Effector memory CD4-positive, alpha-beta T cell (primary cell): ENCODE measurements at places on chromosomes 11 and 22.

DNA sequence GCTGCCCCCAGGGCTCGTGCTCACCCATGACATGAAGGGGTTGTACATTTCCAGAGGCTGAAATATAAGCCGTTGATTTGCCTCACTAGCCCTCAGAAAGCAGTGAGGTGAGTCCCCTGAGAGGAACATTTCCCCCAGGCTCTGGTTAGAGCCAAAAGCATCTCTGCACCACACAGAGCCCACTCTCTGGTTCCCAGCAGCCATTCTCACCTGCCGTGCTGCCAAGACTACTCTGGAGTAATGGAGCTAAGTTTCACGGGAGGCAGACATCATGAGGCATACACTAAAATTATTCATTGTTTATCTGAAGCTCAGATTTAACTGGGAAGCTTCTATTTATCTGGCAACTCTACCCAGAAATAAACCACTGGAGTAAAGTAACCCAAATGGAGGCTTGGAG, 40.8 kb downstream of the CACNA1I start:
- H3K27ac ChIP-seq = no peak overlapping the region
- no peak for DNase-seq
- peaks cover 15% of the 10 kb centered on the region for H3K4me1 ChIP-seq

- no peak for DNase-seq
- H3K27me3 ChIP-seq = no peaks in the 10 kb centered on the region
- H3K4me3 ChIP-seq = no peak overlapping the region
- no peak overlapping the region for H3K27ac ChIP-seq
- H3K4me1 ChIP-seq = peaks cover 3% of the 10 kb centered on the region
Measured at GRCh38 chr11:17386331-17387084, 2.0 kb downstream of the KCNJ11 start.

GRCh38 chr11:111735262-111736116, 30.7 kb downstream of the PPP2R1B start:
- peaks cover 3% of the 10 kb centered on the region for H3K36me3 ChIP-seq
- H3K27ac ChIP-seq = no peak overlapping the region
- H3K4me1 ChIP-seq = no peaks in the 10 kb centered on the region
- H3K4me3 ChIP-seq = no peak overlapping the region
- DNase-seq = no peak

GRCh38 chr11:13183094-13183825, 94.3 kb upstream of the BMAL1 start:
- H3K4me3 ChIP-seq = no peak overlapping the region
- no peak for DNase-seq
- no peak overlapping the region for H3K27ac ChIP-seq
- H3K36me3 ChIP-seq = no peaks in the 10 kb centered on the region

GRCh38 chr11:130773244-130773820, 142.9 kb downstream of the SNX19 start:
- no peaks in the 10 kb centered on the region for H3K36me3 ChIP-seq
- no peak overlapping the region for H3K27ac ChIP-seq
- no peaks in the 10 kb centered on the region for H3K27me3 ChIP-seq
- H3K4me3 ChIP-seq = no peak overlapping the region
- no peak for DNase-seq

DNA sequence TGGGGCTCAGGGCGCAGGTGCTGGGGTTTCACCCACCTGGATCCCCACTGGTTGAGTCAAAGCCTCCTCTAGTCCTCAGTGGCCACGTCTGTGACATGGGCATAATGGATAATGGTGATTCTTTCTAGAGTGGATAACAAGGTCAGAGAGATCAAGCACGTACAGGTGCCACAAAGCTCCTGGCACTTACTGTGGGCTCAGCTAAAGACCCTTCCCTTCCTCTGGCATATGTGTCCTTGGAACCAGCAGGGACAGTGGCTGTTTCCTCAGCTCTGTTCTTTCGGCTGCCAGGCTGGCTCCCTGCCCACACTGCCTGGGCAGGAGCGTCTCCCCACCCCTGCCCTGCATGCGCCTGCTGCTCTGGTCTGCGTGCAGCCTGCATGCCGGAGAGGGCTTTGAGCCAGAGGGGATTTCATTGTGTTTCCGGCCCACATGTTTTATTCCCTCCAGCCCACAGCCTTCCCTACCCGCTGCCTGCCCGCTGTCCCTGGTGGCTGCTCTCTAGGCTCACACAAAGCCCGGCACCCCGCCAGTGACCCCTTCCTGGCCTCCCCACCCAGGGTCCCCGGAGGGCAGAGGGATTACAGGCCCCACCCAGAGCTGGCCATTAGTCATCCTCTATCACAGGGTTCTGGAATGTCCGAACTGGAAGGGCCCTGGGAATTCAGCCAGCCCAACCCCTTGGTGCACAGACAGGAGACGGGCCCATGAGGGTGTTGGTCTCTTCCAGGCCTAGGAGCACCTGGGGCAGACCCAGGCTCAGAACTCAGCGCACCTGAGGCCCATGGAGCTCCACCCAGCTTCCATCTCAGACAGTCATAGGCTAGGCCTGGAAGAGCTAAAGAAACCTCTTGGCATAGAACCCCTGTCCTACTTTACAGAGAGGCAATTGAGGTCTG, 55.3 kb upstream of the GCAT start:
- H3K4me3 ChIP-seq = no peak overlapping the region
- H3K27me3 ChIP-seq = no peaks in the 10 kb centered on the region
- H3K36me3 ChIP-seq = peaks cover 24% of the 10 kb centered on the region
- DNase-seq = no peak
- H3K4me1 ChIP-seq = peaks cover 1% of the 10 kb centered on the region
- no peak overlapping the region for H3K27ac ChIP-seq

DNA sequence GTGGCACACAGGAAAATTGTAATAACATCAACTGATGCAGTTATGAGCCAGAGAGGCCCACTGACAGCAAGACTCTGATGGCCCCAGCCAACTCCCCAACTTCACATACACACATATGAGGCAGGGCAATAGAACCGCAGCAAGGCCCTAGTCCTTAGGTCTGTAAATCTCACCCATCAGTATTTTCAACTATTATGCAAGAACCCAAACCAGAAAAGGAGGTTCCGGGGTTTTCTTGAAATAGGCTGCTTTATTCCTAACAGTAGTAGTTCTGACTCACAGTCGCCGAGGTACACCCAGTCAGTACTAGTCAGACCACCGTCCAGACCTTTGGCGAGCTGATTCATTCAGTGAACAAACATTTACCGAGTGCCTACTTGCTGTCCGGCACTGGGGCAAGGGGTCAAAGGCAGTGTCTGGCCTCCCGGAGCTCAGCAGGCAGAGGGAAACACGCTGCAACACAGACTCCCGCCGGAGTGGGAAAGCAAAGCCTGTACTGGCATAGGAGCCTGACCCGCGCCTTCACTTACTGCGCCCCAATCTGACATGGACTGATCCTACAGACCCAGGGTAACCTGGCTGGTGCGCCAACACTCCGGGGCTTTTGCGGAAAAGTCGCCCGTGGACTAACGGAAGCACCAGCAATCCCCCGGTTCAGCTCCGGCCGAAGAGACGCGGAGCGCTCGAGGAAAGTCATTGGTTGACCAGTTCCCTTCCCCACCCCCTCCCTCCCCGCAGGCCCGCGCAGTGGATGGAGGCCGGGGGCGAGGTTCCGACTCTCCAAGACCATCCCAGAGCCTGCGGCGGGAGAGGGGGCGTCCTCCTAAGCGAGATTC, 1.3 kb downstream of the PLEKHA7 start:
- H3K36me3 ChIP-seq = no peaks in the 10 kb centered on the region
- no peak overlapping the region for H3K27ac ChIP-seq
- peak overlapping the region; percentile 64 for H3K4me3 ChIP-seq
- no peaks in the 10 kb centered on the region for H3K27me3 ChIP-seq

GRCh38 chr11:64441127-64441526, 82.2 kb downstream of the RPS6KA4 start:
- no peaks in the 10 kb centered on the region for H3K36me3 ChIP-seq
- no peak overlapping the region for H3K4me3 ChIP-seq
- no peaks in the 10 kb centered on the region for H3K4me1 ChIP-seq
- H3K27ac ChIP-seq = no peak overlapping the region
- no peaks in the 10 kb centered on the region for H3K27me3 ChIP-seq

DNA sequence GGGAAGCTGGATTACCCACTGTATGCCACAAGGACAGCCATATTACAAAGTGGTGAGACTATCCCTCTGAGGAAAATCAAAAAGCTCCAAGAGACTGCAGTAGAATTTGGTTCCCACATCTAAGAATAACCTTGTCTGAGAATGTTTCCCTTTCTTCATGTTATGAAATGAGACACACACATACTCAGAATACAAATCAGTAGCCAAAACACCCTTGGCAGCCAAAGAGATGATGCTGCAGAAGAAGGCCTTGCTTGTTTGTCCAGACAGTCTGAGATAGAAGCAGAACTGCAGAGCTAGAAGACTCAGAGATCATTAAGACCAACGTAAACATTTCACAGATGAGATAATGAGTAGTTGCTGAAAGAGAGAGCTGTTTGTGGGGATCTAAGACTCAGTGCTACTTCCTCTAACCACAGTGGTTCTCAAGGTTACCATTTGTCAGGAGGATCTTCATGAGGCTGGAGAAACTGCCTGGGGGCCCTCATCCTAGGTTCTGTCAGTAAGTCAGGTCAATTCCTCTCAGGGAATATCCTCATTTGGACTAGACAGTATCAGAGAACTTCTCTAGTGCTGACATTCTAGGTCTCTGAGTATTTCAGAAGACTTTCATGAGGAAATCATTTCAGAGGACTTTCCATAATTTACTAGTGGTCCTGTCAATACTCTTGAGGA, 38.9 kb downstream of the RELT start:
- H3K36me3 ChIP-seq = peaks cover 9% of the 10 kb centered on the region
- no peak for DNase-seq
- H3K4me1 ChIP-seq = no peaks in the 10 kb centered on the region
- no peak overlapping the region for H3K4me3 ChIP-seq

- H3K27ac ChIP-seq = no peak overlapping the region
- H3K4me3 ChIP-seq = no peak overlapping the region
- H3K4me1 ChIP-seq = peaks cover 7% of the 10 kb centered on the region
- no peaks in the 10 kb centered on the region for H3K36me3 ChIP-seq
- no peaks in the 10 kb centered on the region for H3K27me3 ChIP-seq
- DNase-seq = no peak
Measured at GRCh38 chr11:118657709-118658428, 21.6 kb downstream of the TREH start.

- H3K27me3 ChIP-seq = no peaks in the 10 kb centered on the region
- no peak overlapping the region for H3K4me3 ChIP-seq
- no peak for DNase-seq
- H3K27ac ChIP-seq = no peak overlapping the region
Measured at GRCh38 chr11:20003351-20003750, 156.9 kb downstream of the DBX1 start.

- DNase-seq = no peak
- H3K27me3 ChIP-seq = no peaks in the 10 kb centered on the region
- H3K4me1 ChIP-seq = peaks cover 31% of the 10 kb centered on the region
- H3K4me3 ChIP-seq = no peak overlapping the region
- no peak overlapping the region for H3K27ac ChIP-seq
Measured at GRCh38 chr11:121374286-121374985, 77.7 kb upstream of the SORL1 start.

DNA sequence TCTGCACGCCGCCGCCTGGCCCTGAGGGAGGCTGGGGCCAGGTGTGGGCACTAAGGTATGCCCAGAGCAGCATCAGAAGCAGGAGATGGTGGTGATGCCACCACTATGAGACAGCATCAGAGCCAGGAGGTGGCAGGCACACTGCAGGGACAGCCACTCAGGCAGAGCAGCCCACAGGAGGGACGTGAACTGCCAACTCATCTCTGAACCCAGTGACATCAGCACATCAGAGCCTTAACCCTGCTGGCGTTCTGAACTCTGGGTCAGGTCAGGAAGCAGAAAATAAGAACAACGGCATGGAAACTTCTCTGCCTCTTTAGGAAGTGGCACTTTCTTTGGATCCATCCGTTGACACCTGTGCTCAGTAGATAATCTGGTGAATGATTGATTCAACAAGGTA, 14.7 kb upstream of the IFT27 start:
- no peaks in the 10 kb centered on the region for H3K27me3 ChIP-seq
- no peak overlapping the region for H3K4me3 ChIP-seq
- H3K27ac ChIP-seq = no peak overlapping the region
- no peak for DNase-seq

- DNase-seq = no peak
- H3K27me3 ChIP-seq = no peaks in the 10 kb centered on the region
- H3K27ac ChIP-seq = no peak overlapping the region
- no peaks in the 10 kb centered on the region for H3K4me1 ChIP-seq
- no peak overlapping the region for H3K4me3 ChIP-seq
- no peaks in the 10 kb centered on the region for H3K36me3 ChIP-seq
Measured at GRCh38 chr11:121249039-121249663, 43.4 kb upstream of the SC5D start.

GRCh38 chr22:19143967-19144400, 467 bp downstream of the ESS2 start:
- DNase-seq = peak; percentile 24
- peak overlapping the region; percentile 82 for H3K27ac ChIP-seq
- H3K4me3 ChIP-seq = peak overlapping the region; percentile 82
- H3K27me3 ChIP-seq = peaks cover 5% of the 10 kb centered on the region

DNA sequence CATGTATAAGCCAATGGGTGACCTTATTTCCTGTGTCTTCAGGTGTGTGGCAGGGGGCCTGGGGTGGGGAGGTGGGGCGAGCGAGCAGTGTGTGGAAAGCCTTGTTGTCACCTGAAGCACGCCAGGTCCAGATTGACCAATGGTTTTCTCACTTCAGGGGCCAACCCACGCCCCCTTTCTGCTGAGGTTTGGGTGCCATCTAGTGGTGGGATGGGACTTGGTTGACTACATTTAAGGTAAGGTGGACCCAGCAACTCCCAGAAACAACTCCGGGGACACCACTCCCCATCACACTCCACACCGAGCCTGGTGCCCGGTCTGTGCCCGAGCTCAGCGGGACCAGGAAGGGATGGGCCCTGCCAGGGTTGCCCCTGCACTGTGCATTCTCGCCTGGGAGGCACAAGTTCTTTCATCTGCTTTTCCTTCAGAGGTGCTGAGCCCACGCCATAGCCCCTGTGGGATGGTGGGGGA, 40.0 kb downstream of the TPCN2 start:
- no peaks in the 10 kb centered on the region for H3K4me1 ChIP-seq
- no peak overlapping the region for H3K27ac ChIP-seq
- no peak overlapping the region for H3K4me3 ChIP-seq
- H3K27me3 ChIP-seq = no peaks in the 10 kb centered on the region
- H3K36me3 ChIP-seq = peaks cover 8% of the 10 kb centered on the region
